ENCODE measurements at places on chromosomes 4 and X.

- no peak for DNase-seq
Observed at GRCh38 chrX:139559383-139560042, 29.0 kb downstream of the F9 start.

DNA sequence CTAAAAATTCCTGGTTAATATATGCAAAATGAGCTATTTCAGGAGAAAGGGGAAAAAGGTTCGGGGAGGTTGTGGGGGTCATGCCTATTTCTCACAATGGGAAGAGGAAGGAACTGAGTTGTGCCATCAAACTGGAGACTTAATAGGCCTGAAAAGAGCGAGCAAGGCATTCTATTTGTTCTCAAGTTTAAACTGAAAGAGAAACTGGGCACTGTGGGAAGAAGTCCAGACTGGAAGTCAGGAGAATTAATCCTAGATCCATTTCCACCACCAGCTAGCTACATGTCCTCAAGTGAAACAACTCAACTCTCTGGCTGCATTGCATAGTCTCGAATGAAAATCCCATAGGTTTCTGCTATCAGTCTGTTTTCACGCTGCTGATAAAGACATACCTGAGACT, 50.6 kb downstream of the PPARGC1A start:
- DNase-seq = no peak

DNA sequence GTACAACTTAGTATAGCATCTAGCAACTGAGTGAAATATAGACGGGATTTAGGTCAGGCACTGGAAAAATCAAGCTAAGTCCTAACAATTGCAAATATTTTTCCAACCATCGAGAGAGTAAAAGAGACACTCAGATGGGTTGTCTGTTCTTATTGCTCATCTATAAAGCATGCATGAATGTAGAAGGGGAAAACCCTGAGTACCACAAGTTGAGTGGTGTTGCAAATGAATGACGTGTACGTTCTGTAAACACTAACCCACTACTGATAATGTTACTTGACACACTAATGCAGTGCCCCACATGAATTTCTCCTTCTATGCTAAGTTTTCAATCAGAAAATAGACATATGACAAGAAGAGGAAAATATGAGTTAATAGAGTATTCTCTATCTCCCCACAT, 211.2 kb downstream of the COX18 start:
- no peak for DNase-seq

DNA sequence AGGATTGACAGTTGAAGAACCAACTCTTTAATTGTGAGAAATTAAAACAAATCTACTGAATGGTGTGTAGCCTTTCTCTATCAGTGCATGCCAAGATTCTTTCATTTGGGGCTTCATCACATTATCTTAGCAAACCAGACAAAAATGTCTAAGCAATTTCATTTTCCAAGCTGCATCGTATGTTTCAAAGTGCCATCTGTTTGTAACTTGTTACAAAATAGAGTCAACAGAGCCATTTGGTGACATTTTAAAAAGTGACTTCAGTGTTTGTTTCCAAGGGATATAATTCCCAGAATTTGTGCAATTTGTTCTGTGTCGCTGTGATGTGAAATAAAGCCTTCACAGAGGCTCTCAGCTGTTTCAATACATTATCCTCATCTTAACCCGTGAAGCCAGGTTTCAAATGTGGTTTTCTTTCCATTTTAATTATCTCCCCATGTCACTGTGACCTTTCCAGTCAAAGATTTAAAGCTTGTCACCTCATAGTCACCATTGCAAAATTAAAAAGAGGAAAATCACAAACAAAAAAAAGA, 46.0 kb upstream of the C1QTNF7 start:
- no peak for DNase-seq

DNA sequence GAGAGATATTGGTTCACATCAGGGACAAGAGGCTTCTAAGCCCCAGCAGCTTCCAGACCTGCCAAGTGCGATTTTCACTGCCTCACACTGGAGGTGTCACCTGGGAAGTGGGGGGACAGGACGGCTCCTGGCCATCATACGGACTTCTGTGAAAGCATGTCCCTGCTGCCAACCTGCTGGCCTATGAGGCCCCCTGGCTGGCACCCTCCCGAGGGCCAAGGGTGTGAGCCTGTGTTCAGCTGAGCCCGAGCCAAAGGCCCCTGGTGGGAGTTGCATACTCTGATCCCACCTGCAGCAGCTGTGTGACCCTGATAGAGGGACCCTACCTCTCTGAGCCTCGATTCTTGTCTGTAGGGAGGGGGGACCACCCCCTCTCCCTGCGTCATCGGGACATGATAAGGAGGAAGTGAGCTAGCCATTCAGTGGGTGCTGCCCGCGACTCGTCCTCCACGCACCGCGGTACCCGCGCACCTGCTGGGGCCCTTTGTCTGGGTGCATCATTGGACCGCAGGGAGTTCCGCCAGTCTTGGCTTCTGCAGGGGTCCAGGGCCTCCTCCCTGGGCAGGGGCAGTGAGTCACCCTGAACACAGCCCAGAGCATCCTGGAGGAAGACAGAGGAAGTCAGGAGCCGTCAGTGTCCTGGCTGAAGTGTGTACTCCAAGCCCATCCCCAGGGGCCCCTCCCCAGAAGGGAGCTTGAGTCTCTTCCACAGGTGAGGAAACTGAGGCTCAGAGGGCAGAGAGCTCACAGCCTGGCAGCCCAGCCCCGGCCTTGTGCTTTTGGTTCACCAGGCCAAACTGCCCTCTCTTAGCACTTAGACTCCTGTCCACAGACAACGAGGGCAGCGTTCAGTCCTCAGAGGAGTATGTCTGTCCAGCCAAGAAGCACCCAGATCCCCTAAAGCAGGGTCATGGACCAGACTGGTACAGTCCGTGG, 24.1 kb downstream of the C4orf50 start:
- DNase-seq = no peak

DNA sequence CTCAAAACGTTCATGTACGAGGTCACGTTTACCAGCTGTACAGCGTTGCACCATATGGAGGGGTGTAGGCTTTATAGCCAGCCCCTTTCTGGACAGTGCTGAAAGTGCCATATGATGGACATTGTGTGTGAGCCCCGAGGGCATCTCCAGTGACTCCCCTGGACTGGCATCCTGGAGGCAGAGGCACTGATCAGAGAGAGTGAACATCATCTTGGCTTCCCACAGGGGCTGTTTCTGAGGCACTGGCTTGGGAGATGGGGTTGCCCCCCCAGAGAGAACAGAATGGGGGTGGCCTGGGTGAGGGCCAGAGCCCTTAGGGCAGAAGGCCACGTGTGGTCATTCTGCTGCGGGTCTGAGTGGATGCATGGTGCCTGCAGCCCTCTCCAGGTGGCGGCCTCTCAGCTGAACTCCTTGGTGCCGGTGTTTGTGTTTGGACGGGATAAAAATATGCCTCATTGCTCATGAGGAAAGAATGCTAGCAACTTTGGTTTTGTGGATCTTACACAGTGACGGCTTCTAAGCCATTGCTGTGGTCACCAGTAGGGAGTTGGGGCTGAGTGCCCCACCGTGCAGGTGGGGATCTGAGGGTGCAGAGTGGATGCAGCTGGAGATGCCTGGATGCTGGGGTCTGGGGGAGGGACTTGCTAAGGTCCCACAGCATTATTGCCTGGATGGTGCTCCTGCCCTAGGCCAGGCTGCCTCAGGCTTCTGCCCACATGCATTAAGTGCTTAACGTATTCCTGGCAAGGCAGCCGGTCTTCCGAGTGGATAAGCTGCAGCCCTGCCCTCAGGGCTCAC, 3.4 kb downstream of the WFS1 start:
- no peak for DNase-seq

DNA sequence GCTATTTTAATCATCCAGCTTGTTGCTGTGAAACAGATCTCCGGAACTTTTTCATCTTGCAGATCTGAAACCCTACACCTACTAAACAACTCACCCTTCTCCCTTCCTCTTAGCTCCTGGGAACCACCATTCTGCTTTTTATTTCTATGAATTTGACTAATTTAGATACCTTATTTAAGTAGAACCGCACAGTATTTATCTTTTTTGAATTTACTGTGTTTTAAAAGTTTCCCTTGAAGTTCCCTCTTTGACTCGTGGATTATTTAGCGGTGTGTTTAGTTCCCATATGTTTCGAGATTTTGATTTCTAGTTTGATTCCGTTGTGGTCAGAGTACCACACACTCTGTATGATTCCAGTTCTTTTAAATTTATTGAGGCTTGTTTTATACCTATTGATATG, 44.6 kb downstream of the EIF2S3 start:
- DNase-seq = no peak

DNA sequence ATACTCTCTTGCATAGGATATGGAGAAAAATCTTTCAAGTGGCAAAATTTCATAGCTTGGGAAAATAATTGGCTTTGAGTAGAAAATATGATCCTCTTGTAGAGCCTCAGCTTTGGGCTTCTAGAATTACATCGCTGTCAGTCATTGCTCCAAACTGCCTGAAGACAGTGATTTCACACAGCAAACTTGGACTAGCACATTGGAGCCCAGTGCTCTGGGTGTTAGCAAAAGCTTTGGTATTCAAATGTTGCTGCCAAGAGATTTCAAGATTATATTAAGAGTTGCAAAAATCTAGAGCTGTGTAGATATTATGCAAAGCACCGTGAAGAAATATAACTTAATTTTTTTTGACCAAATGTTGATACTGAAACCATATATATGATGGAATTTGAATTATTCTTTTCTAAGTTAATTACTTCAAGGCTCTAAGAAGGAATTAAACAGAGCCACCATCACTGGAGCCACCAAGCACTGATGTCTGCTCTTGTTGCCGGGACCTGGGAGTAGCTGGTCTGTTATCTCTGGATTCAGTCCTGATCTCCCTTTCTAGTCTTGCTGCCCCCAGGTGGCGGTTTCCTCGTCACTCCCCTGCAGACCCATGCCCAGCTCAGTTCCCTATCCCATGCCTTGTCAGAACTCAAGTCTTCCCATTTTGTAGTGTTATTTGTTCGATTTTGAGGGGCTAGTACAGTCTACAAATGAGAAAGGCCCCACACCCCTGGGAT, 260.7 kb upstream of the SFRP2 start:
- DNase-seq = peak; percentile 32

DNA sequence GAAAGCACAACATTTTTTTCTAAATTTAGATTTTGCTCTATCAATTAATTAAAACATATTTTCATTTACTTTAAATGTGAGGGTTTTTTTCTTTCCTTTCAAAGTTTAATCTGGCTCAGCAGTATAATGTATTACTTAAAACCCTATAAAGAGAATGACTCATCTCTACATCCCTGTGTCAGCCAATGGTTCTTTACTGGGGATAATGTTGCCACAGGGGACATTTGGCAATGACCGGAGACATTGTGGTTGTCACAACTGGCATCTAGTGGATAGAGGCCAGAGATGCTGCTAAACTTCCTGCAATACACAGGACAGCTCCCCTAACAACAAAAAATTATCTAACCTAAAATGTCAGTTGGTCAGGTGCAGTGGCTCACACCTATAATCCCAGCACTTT, 53.8 kb downstream of the SYNPO2 start:
- DNase-seq = no peak

DNA sequence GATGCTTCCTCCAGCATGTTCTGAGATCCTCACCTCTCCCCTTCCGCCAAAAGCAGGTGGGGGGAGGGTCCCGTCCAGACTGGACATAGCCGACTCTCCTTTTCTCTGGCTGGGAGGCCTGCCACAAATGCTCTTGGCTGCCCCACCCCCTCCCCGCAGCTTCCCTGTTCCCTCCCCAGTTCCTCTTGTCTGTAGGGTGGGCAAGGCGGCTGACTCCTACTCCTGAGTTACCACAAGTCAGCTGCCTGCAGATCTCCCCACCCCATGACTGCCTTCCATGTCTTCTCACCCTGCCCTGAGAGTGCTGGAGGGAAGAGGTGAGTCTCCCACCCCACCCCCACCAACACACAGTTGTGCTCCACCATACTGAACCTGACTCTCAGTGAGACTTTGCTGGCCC, 2.9 kb downstream of the ATP6AP1 start:
- no peak for DNase-seq

DNA sequence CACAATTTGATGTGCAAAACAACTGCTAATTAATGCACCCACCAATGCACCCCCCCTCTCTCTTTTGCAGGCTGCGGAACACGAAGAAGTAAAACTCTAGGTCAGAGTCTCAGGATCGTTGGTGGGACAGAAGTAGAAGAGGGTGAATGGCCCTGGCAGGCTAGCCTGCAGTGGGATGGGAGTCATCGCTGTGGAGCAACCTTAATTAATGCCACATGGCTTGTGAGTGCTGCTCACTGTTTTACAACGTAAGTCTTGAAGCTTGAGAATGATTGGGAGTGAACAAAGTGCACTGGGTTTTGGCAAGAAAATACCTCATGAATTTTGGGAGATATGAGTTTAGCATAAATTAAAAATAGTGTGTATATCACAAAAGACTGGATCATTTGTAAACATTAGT, 28.9 kb downstream of the TMPRSS11E start:
- no peak for DNase-seq

GRCh38 chr4:7158081-7158750, 34.1 kb upstream of the SORCS2 start:
- no peak for DNase-seq

DNA sequence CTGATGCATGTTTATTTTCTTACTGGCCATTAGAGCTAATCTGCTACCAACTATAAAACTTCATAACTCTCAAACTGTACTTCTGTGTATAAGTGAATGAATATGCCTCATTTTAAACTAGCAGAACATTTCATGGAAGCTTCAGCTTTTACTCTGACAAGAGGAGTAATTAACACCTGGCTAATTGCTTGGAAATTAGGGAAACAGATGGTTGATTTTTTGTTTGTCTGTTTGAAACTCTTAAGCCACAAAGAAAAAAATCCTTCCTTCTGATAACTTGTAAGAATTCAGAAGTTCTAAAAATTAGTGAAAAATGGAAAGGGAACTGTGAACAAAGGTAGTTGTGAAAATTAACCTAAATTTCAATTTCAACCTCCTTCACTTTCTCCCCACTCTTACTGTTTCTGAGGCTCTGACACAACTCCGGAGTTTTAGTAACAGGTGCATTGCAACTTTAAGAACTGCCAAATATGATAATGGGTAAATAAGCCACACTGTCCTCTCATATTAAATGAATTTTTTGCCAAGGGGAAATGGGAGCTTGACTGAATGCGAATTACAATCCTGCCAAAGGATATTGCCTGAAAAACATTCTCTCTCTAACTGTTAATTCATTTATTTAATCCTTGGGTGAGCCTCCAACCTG, 1.0 kb downstream of the EGF start:
- DNase-seq = no peak

- no peak for DNase-seq
Observed at GRCh38 chr4:154822775-154823174, 41.7 kb downstream of the RBM46 start.

DNA sequence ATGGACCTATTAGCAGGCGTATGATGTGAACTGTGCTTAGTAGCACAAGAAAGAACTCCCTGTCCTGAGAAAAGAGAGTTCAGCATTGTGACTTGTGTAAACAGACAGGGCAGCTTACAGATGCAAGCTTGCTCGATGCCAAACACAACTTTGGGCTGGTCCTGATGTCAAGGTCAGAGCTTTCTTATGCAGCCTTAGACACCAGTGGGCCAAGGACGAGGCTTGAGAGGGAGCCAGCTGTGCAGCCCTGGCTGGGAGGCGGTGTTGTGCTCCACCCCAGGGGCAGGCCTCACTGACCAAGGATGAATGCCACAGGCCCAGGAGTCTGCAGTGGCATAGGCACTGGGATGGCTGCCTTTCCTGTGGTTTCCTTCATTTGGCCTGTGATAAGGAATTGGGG, 35.4 kb downstream of the JADE1 start:
- DNase-seq = peak; percentile 35

All from femur (tissue), 1 donor.